ENCODE measurements at places on chromosomes 1 and 21.

DNA sequence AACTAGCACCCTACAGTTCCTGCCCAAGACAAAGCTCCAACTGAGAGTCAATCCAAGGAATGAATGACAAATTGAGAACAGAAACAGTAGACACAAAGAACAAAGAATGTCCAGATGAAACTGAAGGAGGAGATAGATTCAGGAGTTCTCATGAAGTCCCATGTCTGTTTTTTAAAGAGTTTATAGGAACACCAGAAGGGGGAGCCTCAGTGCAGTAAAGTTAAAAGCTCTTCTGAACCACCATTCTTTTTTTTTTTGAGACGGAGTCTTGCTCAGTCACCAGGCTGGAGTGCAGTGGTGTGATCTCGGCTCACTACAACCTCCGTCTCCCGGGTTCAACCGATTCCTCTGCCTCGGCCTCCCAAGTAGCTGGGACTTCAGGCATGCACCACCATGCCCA is 323.6 kb downstream of the MRPL39 start:
- DNase-seq, result no peak

GRCh38 chr1:35637401-35637809 is 3.9 kb downstream of the PSMB2 start:
- no peak for DNase-seq

GRCh38 chr1:171898941-171899340 is 57.6 kb downstream of the DNM3 start:
- no peak for DNase-seq

GRCh38 chr1:235124111-235124510 is 4.5 kb downstream of the TOMM20 start:
- DNase-seq, result no peak

DNA sequence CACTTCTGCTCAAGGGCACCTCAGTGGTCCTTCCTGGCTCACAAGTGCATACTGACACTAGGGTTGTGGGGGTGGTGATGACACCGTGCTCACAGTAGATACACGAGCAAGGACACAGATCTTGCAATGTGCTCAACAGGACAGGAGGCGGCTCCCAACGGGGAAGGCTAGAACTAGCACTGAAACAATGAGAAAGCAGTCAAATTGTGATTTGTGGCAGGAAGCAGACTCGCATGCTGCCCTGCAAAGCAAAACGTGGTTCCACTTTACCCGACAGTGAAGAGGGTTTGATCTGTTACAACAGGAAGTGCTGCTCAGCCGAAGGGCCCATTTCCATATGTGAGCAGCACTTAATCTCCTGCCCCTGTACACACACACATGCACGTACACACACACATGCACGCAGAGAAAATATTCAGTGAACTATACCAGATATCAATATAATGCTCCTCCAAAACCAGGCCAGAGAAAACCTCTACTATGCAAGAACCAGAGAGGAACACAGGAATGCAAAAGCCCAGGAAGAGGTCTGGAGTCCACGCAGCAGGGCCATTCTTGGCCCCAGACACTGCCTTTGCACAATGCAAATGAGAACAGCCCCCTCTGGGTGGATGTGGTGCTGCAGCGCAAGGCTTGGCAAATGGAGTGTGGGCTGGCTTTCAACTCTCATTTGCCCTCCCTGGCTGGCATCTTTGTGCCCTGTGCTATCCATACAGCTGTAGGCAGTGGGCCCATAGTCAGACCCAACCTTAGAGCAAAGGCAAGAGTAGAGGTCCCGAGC is 47.1 kb downstream of the KANK4 start:
- peak; percentile 20 for DNase-seq

DNA sequence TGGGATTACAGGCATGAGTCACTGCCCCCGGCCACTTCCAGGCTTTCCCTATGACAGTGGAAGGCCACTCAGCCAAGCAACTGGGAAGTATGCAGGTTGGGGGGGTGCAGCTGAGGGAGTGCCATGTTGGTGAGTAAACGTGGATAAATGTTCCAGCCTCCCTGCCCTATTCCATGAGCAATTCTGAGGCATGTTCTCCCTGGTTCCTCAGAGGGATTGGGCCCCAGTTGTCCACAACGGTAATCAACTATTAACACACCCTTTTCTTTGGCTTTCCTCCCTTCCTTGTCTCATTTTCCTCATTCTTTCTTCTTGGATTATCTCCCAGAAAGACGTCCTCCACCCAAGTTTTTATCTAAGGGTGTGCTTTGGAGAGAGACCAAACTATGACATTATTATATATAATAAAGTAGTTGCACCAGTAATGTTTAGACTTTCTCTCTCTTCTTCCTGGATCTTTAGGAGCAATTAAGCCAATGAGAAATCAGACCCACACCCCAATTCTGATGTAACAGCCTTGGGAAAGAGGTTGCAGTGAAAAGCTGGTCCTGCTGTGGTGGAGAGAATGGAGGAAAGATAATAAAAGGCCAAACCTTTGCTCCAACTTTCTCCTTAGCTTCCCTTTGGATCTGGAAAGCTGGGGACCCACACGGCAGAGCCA is 6.8 kb upstream of the SLAMF9 start:
- DNase-seq, result no peak

- DNase-seq, result peak; percentile 60
Measured at GRCh38 chr1:37035796-37036666, 1.7 kb upstream of the GRIK3 start.

- DNase-seq, result no peak
Measured at GRCh38 chr1:207670997-207671396, 26.1 kb downstream of the CR1L start.

Measured in NCI-H1436 (cell line).